ENCODE measurements at places on chromosomes 4 and X.

DNA sequence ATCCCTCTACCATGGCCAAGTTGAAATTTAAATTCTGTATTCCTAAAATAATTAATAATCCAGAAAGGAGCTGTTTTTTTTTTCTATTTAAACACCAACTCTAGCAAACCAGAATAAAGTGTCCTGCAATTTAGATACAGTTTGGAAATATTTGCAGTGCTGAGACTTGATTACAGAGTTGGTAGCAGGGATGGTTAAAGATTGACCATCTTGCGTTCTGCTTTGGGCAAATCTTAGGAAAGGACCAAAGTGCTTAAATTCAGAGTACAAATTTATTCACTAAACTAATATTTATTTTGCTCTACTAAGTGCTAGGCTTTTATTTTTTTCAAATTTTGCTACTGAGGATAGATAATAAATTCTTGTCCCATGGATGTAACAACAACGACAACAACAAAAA is 180.2 kb upstream of the AADAT start:
- no peak for DNase-seq

DNA sequence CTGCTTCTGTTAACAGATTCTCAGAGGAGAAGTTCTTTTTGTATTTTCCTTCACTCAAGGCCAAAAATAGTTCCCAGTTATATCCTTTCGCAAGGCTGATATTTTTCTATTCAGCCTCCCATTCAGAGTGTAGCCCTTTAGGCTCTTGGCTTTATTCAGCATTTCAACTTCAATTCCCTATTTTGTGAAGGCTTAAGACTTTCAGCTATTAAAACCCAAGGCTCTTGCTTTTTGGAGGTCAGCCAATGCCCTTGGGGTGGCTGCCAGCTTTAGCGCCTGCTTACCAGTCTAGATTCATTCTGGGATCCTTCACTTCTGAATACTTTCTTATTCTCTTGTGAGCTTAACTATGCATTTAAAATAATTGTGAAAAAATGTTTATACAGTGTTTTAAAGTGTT is 57.3 kb upstream of the ADGRA3 start:
- no peak for DNase-seq

- DNase-seq, result no peak
Measured at GRCh38 chrX:21990832-21991231, 41.3 kb upstream of the PHEX start.

GRCh38 chr4:2803624-2804448 is 11.0 kb downstream of the SH3BP2 start:
- peak; percentile 40 for DNase-seq

DNA sequence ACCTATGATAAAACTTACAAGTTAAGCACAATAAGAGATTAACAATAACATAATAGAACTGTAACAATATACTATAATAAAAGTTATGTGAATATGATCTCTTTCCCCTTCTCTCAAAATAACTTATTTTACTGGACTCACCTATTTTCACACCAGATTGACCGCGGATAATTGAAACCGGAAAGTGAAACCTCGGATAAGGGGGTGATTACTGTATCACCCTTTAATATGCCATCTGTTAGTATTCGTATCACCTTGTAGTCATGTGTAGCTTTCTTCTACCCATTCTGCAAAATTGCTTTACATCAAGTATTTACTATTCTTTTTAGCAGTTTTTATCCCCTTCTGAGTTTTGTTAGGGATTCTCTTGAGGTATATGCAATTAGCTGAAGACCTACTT is 1.8 kb downstream of the SPCS3 start:
- DNase-seq, result no peak

DNA sequence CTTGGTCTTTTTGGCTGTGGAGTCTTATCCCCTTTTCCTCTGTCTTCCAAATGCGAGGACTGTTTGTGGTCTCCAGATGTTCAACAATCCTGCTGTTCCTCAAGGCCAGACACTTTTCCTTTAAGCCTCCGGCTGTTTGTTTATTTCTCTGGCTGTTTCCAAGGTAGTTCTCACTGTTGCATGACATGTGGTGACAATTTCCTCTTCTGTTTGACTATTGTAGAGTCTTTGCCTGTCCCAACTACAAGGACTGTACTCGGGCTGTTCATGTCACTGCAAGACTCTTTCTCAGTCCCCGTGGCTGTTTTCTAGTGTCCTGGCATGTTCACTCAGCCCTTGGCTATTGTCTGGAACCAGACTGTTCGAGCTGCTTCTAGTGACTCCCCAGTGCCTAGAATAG is 50.6 kb downstream of the ZNF157 start:
- DNase-seq, result no peak

DNA sequence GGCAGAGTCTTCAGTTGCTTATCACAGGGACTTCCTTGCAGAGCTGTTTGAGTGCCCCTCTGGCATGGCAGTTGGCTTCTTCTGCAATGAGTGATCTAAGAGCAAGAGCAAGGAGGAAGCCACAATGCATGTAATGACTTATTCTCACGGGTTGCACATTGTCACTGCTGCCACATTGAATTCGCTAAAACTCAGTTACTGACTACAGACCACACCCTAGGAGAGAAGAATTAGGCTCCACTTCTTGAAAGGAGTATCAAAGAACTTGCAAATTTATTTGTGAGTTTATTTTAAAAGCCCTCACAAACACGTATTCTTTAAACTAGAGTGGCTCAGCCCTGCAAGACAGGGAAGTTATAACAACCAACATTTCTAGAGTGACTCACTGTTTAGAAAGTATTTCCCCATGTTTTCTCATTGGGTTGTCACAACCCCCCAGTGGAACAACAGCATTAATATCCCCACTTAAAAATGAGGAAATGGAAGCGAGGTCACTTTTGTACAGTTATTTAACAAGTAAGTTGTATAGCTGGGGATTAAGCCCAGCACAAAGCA is 32.4 kb upstream of the RBPJ start:
- no peak for DNase-seq

- DNase-seq, result no peak
Measured at GRCh38 chr4:55351824-55352223, 5.8 kb downstream of the SRD5A3 start.

DNA sequence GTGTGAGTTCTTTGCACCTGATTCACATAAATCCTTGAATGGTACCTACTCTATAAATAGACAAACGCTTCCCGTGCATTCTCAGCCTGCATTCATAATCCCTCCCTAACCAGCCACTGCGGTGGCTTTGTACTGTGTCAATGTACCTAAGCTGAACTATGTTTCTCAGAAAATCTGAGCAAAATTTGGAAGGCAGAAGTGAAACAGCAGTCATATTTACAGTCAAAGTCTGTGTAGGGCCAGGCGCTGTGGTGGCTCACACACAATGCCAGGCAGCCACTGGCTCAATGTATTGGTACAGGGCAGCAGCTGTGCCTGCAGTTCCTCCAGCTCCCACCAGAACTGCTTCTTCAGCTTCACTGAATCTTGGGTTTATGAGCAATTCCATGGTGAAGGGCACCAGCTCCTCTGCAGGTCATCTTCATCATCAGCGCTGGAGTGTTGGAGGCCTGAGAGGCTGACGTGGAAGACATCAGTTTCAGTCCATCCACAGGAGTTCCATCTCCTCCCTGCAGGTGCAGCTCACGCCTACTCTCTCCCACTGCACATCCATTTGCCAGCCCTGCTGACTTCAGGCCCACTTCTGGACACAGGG is 32.3 kb upstream of the IRF2 start:
- DNase-seq, result no peak

DNA sequence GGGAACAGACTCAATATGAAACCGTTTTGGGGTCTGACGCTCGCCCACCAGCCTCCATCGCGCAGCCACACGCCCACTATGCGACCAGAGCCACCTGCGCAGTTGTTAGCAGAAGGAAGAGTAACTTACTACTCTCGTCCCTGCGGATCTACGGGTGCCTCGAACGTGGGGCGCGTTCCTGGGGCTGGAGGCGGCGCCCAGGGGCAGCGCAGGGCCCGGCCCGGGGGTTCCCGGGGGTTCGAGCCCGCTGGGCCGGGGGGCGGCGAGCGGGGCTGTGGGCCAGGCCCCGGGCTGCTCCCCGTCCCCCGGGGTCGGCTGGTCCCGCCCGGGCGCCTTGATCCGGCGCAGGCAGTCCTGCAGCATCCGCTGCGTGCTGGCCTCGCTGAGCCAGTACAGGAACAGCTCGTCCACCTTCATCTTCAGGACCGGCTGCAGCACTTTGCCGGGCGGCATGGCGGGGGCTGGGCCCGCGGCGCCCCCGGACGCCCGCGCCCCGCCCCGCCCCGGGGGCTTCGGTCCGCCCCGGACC is 404 bp downstream of the PPP2R3B start:
- DNase-seq, result no peak

- peak; percentile 87 for DNase-seq
Measured at GRCh38 chrX:13734278-13735172, at the start of the genes OFD1 and TRAPPC2. OFD1 (plus strand) TSS chrX:13734748; CDS start chrX:13735072, 324 bp downstream. TRAPPC2 (minus strand) TSS chrX:13734620; CDS start chrX:13719963, 14,657 bp downstream.

DNA sequence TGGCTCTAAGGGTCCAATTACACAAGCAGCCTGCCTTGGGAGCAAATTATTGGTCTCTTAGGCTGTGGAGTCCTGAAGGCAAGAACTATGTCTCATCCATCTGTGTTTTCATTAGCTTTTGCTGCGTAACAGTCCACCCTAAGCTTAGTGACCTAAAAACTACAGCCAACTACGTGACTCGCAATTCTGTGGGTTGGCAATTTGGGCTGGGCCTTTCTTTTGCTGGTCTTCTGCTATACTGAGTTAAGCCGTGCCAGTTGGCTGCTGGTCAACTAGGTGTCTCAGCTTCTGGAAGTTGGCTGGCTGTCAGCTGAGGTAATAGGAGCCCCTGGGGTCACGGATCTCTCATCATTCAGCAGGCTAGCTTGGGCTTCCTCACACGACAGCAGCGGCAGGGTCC is 205.6 kb upstream of the S100G start:
- DNase-seq, result no peak

DNA sequence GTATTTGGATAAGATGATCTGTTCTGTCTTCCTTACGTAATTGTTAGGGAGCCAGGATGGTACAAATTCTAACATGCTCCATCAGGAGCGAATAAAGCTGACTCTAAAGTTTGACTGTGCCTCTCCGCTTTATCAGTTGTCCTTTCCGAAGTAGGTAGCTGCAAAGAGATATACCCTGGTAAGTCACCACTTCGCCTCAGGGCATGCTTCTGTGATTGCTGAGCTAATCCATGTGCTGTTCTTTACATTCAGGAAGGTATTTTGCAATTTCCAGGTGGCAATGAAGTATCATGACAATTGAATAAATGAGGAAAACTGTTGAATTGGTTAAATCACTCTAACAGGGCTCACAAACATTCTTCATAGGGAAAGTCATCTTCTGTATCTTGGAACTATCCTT is 38.9 kb downstream of the KIT start:
- DNase-seq, result no peak

DNA sequence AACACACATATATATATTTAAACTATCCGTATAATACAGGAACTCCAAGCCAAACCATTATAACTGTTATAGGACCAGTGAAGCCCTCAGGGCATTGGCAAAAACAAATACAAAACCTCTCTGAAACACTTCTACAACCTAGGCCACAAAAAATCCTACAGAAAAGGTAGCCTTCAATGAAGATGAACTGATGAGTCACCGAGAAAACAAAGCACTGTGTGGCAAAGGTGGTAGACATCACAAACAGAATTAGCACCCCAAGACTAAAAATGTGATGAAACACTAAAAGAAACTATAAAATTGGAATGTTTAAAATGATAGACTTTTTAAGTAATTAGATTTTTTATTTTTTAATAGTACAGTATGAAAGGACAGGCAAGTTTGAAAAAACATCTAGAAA is 5.5 kb upstream of the HSPA4L start:
- no peak for DNase-seq

DNA sequence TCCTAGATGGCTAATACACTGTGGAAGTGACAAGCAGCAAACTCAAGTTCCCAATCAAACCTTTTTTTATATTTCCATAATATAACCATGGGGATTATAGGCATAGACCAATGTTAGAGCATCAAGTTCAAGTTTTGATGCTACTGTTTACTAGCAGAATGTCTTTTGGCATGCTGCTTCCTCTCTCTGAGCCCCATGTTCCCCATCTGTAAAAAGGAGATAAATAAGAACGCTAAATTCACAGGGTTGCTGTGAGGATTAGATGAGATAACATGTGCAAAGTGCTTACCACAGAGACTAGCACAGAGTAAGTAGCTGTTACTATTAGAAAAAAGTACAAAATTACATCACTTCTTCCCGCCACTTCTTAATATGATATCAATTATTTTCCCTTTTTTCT is 18.0 kb downstream of the MBNL3 start:
- DNase-seq, result no peak

DNA sequence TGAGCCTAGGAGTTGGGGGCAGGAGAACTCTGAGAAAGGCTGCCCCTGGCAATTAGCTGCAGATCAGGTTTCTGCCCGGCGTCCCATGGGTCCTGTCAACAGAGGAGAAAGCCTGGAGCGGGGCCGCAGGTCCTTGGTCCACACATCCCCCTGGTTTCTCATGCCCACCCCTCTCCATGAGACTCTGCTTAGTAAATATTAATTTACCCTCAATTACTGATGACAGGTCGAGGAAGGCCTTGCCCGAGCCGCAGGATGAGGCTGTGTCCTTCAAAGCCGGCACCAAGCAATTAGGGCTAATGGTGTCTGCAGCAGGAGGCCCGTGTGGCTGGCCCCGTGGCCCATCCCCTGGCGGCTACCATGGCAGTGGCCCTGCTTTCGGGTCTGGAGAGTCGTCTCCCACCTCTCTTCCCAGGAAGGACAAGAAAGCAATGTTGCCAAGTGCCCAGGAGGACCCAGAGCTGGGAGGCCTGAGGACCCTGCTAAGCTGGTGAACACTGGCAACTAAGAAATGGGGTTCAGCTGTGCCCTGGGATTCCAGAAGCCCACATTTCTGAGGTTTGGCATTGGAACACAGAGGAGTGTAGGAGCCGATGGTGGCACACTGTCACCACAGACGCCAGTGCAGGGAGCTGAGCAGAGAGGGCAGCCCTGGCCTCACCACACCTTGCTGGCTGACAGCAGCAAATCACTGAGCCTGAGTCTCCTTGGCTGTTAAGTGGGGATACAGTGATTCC is 114.6 kb downstream of the CPZ start:
- no peak for DNase-seq

DNA sequence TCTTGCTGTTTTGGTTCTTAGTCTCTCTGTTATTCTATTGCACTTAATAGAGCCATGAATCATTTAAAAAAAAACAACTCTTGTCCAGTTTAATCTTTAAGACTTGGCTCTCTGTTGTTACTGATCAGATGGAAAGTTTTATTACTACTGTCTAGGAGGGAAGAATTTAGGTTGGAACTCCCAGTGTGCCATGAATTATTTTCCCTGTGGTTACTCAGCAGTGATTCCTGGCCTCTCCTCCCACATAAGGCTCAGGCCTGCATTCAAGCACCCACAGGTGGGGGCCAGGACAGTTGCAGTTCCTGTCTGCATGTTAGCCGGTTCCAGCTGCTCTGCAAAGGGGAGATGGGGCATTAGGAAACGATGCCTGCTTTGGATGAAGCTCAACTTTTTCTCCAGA is 29.8 kb upstream of the ESX1 start:
- DNase-seq, result no peak

GRCh38 chr4:72817012-72817411 is 248.0 kb upstream of the ADAMTS3 start:
- DNase-seq, result no peak

All from HCT116 (cell line).